ENCODE measurements at places on chromosomes 11 and 22. TPM values are rescaled to one million over a fixed set of nuclear protein-coding genes. Genes with fewer than 3 reads are reported as not detected.
A peak's percentile ranks its signal among the peaks of the same experiment; 100 is the strongest.

The SLC5A12 gene
- polyA plus RNA-seq: not detected

DNA sequence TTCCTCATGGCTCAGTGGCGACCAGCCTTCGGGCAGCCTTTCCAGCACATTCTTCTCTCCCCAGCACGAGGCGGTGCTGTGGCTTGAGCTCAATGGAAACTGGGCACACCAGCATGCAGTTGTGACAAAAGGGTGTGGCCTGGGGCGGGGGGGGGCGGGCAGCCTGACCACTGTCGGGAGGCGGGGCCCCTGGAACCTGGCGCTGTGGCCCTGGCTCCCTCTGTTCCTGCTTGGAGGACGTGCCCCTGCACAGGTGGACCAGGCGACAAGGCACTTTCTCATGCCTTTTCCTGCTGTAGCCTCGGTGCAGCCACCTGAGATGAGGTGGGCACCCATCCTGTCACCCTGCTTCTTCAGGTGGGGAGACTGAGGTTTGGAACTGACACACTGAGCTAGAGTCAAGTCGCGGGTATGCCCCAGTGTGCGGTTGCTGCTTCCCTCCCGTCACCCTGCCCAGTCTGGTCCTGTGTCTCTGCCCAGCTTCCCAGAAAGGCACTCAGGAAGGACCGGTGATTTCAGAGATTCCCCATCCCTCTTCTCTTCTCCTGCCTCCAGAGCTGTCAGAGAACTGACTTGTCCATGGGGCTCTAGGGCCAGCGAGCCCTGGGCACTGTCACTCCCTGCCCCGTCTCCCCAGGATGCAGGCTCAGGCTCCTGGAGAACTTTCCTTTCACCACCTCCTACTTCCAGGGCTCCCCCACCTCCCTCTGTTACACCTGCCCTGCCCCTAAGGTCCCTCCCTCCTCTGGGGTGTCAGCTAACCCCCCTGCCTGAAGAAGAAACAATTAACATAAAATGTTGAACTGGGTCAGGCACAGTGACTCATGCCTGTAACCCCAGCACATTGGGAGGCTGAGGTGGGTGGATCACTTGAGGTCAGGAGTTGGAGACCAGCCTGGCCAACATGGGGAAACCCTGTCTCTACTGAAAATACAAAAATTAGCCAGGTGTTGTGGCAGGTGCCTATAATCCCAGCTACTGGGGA, 9.9 kb downstream of the B3GAT1 start:
- DNase-seq: no peak

GRCh38 chr11:120305286-120305685, 19.8 kb upstream of the TLCD5 start:
- no peak for DNase-seq

- peak; percentile 11 for DNase-seq
Measured at GRCh38 chr11:1298695-1299492, 10.5 kb downstream of the TOLLIP start.

DNA sequence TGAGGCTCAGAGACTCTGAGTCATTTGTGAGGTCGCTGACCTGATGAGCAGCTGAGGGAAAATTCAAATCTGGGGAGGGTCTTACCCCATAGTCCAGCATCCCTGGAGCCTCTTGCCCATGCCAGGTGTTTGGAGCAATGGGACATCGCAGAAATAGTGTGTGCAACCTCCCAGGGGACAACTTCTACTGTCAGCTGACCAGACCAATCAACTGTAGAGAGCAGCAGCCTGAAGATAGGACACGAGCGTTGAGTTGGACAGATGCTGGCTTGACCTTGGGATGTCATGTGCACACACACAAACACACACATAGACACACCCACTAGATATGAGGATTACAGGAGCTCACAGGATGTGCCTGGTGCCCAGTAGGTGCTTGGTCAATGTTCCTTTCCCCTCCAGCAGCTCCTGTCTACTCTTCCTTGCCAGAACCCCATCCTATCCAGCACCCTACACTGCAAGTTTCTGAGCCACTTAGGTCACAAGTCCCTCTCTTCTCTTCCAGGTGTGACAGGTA, 59.1 kb upstream of the MPEG1 start:
- DNase-seq: no peak

DNA sequence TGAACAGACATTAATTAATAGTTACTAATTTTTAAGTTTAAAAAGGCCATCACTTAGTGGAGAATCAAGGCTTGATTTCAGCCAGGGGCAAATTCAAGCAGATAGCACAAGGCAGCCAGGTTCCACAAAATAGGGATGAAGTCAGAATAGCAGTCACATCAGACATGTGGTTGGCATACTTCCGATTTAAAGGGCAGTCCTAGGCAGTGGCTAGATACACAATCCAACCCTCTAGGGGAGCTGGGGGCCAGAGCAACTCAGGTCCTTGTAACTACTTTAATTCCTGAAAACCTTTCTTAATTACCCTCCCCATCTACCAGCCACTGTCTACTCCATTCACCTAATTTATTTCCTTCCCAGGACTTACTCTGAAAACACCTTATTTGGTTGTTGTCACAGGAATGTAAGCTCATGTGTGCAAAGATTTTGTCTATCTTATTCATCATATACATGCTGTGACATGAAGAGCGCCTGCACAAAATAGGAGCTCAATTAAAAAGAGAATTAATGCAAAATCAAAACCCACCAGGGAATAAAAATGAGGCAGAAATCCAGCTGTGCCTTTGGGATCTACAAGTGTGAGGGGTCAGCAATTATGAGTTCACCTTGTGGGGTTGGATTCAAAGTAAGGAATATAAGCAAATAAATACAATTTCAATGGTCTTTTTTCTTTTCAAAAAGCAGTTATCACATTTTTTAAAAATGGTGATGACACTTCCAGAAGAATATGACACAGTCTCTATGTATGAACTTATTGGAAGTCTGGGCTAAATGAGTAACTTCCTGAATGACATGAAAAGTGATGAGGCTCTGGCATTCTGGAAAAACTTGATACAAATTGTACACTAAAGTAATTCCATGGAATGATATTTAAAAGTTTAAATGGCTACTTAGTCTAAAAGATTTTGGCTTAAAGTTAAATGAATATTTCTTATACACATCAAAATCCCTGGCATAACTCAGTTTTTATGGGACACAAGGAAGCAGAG, 53.8 kb downstream of the COPB1 start:
- no peak for DNase-seq

GRCh38 chr22:28882545-28882877, 861 bp upstream of the ZNRF3 start:
- DNase-seq: no peak

The NRIP3 gene
- polyA plus RNA-seq: 4.7 TPM

The UPK3A gene
- polyA plus RNA-seq: not detected

DNA sequence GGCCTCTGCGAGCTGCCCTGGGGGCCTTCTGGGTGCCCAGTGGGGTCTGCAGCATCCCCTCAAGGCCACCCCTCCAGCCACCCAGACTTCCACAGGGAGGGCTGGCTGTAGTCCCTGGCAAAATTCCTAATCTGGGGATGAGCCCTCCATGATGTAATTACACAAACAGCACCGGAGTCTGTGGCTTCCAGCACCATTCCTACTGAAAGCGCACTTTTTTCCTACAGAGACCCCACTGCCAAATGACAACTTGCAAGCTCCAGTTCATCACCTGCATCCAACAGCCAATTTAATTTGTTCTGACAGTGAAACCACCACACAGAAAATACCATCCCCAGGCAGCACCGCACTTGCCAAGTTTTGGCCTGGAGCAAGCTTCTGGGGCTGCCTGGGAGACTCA, 70.4 kb downstream of the TRMU start:
- no peak for DNase-seq

The LRRC75B gene
- 3.2 TPM for polyA plus RNA-seq

DNA sequence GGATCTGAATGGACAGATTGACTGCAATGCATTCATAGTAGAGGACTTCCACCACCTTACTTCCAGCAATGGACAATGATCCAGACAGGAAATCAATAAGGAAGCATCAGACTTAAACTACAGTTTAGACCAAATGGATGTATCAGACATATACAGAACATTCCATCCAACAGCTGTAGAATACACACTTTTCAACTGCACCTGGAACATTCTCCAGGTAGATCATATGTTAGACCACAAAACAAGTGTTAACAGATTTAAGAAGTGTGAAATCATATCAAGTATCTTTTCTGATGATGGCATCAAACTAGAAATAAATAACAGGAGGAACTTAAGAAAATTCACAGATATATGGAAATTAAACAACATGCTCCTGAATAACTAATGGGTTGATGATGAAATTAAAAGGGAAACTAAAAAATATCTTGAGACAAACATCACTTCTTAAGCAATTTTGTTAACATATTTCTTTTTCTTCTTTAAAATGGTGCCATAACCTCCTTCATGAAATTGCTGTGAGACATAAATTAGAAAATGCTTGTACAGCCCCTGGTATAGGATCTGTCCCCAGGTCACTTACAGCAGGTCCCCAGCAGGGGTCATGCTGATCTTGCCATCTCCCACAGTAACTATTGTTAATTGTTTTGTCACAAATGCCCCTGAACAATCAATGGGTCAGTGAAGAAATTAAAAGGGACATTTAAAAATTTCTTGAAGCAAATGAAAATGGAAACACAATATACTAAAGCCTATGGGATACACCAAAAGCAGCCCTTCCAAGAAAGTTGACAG, 100.0 kb upstream of the OR4B1 start:
- DNase-seq: no peak

The CHRNA10 gene
- 0.49 TPM for polyA plus RNA-seq

The SCGB1A1 gene
- not detected for polyA plus RNA-seq

DNA sequence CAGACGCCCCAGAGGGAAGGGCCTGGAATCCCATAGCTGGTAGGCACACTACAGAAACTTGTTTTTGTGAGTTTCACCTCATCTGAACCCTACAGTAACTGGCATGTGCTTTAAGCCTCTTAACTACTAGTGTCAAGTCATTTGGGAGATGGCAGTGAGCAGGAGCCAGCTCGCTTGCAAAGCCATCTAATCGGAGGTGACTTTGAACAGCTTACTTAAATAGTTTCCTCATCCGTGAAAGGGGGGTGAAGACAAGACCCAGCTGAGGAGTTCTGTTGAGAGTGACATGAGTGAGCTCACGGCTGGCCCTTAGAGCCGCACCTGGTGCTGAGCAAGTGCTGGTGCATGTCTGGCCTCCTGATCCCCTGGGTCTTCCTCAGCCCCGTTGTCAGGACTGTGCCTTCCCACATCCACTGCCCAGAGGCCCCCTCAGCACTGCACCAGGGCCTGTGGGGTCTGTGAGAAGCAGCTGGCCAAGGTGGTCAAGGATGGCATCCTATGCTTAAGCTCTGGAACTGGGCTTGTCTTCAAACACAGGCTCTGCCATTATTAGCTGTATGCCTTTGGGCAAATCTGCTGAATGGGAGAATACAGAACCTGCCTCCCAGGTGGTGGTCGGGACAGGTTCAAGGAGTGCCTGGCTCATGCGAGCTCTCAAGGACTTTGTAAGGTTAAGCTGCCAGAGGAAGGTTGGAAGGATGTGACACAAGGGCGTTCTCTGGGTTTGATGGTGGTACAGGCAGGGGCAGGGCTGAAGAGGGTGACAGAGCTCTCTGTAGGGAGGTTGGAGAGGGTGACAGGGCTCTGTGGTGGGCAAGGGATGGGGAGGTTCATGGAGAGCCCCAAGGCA, 27.3 kb downstream of the INCENP start:
- DNase-seq: no peak

DNA sequence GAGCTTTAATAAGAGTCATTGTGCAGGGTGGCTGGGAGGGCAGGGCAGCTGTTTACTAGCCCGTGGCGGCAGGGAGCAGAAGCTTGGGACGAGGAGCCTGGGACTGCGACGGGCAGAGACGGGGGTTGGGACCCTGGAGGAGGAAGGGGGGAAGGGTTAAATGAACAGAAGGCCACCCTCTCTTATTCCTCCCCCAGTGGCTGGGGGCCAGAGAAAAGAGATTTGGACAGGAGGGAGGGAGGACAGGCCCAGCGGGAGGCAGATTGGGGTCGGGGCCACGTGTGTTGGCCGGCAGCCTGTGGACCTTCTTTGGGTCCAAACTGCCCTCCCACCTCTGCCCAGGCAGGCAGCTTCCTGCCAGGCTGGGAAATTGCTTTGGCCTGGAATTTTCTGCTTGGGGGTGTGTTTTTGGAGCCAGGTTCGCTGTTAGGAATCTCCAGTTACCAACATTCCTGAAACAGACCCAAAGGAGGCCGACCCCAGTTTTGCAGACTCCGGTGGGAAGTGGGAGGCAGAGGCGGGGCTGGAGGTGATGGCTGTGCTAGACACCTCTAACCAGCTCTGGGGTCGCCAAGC, 50.2 kb downstream of the APOL3 start:
- DNase-seq: no peak

The HTR3B gene
- not detected for polyA plus RNA-seq

- no peak for DNase-seq
Measured at GRCh38 chr22:49015993-49016908, 811.4 kb downstream of the BRD1 start.

DNA sequence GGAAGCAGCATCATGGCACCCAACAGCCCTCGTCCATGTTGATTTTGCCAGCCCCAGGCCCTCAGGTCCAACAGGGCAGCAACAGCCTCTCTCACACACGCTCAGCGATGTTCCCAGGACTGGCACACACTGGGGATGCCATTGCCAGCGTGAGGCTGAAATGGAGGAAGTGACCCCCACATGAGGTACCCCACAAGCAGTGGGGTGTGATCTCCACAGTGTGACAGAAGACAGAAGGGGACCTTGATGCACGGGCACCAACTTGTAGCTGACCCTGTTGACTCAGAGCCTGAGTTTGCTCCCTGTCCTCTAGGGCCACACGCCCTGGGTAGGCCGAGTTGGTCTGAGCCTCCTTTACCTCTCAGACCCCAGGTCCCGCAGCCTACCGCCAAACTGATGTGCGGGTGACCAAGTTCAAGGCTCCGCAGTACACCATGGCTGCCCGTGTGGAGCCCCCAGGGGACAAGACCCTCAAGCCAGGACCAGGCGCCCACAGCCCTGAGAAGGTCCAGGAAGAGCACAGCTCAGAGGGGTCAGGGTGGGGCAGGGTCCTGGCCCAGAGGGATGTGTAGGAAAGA, 6.2 kb downstream of the SCGB1C1 start:
- DNase-seq: no peak

DNA sequence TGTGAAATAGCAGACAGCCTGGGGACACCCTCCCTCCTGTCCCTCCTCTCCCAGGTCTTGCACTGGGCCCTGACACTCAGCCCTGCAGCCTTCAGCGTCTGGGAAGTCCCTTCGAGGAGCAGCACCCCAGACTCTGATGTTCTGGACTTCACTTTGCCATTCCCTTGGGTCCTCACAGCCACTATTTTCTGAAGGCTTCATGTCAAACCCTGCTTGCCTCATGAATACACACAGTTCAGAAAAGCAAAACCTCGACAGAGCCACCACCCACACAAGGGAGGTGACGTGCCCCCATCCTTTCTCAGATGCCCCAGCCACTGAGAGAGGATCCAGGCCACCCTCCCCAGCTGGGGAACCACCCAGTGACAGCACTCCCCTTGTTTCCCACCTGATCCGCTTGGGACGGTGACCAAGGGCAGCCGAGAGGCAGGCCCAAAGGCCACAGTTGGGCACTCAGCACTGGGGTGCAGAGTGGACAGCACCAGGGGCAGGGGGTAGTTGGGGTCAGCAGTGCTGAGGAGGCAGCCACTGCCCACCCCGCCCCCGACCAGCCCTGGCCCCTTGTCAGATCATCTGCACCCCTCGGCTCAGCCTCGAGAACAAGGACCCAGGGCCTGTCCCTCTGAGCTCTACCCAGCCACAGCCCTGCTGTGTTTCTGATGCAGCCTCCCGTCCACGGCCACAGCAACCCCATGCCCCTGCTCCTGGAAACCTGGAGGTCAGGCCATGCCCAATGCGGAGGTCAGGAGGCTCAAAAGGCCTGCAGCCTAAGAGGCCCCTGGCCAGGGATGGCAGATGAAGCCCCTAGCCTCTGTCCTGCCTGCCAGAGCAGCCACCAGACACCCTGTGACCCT, 3.1 kb upstream of the TNNT3 start:
- no peak for DNase-seq

All from BJ (cell line).